ENCODE measurements at places on chromosomes 6 and 20. TPM values are rescaled to one million over a fixed set of nuclear protein-coding genes. Genes with fewer than 3 reads are reported as not detected.

DNA sequence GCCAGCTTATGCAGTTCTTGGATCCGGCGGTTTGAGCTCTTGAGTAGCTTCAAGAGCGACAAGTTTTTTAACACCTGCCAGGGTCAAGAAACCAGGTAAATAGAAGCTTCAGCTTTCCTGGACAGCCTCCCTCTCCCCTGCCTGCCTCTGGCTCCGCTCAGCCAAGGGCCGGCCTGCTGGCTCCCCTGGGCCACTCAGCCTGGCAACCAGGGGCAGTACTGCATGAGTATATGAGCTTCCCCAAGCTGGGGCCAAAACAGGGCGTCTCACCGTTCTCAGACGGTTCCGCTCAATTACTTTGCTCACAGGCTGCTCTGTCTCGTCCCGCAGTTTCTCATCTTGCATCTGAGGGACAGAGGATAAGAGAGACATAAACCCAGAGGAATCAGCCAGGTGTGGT, 856 bp downstream of the TP53TG5 start:
- DNase-seq, result no peak

- DNase-seq, result peak; percentile 43
Measured at GRCh38 chr6:11975353-11975977, 36.6 kb upstream of the HIVEP1 start.

DNA sequence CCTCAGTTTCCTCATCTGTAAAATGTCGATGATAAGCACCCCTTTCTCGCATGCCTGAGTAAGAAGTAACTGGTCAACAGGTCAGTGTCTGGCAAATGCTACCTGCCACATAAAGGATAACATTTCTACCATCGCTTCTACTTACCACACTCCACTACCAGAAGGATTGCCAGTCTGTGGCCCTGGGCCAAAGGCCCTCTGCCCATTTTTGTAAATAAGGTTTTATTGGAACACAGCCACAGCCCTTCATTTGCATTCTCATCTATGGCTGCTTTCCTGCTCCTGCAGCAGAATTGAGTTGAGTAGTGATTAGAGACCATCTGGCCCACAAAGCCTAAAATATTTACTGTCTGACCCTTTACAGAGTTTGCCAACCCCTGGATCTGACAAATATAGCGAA, 121.8 kb downstream of the TOX2 start:
- no peak for DNase-seq

TUBB2B gene
- total RNA-seq, result 0.29 TPM

BANF2 gene
- total RNA-seq, result not detected

All from activated CD4-positive, alpha-beta memory T cell treated with anti-CD3 and anti-CD28 coated beads for 36 hours (primary cell).